ENCODE measurements at places on chromosomes 7 and 10. TPM values are rescaled to one million over a fixed set of nuclear protein-coding genes. Genes with fewer than 3 reads are reported as not detected.

DNA sequence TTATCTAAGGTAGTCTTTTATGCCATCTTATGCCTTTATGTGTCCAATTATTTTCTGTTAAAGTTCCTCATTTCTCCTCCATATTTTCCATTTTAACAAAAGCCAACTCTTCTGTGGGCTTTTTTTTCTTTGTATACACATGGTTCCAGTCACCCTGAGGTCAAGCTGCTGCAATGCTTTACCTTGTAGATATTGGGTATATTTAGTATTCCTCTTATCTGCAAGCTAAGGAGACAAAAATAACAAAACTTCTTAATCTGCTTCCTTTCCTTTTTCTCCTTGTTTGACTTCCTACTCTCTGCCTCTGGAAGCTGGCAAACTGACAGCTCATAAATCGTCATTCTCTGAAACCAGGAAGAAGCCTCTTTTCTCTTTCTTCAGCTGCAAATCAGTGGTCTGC lies 885.0 kb upstream of the LRRN3 start:
- no peak for DNase-seq

- DNase-seq: no peak
Measured at GRCh38 chr7:152176797-152177196, 151.3 kb downstream of the GALNT11 start.

NCF1 gene
- 1.2 TPM for polyA plus RNA-seq

DNA sequence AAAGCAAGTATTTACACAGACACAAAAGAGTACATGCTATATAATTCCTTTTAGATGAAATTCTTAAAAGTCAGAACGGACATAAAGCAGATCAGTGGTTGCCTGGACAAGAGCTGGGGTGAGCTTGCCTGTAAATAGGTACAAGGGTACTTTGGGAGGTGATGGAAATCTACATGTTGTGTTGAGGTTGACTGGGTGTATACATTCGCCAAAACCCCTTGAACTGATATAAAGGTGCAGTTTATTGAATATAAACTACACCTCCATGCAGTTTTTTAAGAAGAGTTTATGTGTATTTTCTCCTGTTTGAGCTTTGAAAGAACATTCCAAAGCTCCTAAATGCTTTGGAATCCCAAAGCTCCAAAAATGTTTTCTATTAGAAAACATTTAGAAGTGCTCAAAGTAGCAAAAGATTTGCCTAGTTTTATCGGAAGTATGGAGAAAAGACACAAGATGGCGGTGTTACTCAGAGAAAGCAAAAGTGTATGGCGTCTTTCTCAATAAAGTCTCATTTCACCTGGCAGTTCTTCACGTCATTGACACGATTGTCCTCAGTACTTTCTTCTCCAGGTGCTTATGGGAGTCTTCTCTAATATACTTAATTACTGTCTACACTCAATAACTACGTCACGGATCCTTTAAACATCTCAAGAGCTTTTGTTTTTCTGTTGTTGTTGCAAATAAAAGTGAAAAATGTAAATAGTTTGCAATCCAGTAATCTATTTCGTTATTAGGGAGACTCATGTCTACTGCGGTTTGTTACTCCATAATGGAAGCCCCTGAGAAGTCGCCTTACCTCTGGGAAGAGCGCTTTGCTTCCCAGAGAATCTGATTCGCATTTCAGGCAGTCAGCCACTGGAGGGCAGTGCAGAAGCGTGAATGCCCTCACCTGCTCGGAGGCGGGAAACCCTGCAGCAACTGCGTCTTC lies 14.7 kb upstream of the SEC61G start:
- peak; percentile 85 for DNase-seq

Measured in left kidney (tissue), 8 donors.